Femur (tissue), 1 donor: ENCODE measurements at places on chromosomes 6 and 20.
A peak's percentile ranks its signal among the peaks of the same experiment; 100 is the strongest.

- peak; percentile 89 for DNase-seq
Observed at GRCh38 chr6:79947191-79948186, at the start of gene ELOVL4. Gene ELOVL4, minus strand, starts transcription at chr6:79947553. Its CDS starts 274 bp downstream, at chr6:79947279.

DNA sequence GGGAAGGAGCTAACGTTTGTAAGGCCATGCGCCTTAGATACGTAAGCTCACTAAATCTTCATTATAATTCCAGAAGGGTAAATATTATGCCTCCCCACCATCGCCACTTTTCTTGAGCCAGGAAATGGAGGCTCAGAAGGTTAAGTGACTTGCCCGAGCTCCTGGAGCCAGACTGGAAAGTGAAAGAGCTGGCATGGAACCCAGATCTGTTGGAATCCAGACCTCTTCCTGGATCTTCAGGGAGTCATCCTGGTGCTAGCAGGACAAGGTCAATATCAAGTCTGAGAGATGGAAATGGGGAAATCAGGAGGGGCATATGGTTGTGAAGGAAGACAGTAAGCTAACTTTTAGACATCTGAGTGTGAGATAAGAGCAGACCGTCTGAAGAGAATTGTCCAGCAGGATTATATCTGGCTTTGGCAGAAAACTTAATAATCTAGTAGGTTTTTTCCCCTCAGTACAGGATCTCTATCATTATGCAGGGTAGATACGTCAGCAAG is 6.2 kb downstream of the TMEM200A start:
- no peak for DNase-seq

DNA sequence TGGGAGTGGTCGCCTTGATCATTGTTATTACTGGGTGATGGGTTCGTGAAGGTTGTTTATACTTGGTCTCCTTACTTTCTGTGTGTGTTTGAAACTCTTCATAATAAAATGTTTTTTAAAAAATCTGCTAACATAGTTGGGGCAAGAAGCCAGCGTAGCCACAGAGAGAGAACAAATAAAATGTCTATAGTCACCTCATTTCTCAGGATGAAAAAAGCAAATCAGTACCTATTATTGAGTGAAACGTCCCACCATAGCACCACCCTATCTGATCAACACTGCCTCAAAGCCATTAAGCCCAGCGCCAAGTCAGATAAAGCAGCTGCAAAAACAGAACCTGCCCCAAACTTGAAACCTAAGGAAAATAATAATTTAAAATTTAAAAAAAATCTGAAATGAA is 89.7 kb upstream of the TAB2 start:
- DNase-seq: no peak

DNA sequence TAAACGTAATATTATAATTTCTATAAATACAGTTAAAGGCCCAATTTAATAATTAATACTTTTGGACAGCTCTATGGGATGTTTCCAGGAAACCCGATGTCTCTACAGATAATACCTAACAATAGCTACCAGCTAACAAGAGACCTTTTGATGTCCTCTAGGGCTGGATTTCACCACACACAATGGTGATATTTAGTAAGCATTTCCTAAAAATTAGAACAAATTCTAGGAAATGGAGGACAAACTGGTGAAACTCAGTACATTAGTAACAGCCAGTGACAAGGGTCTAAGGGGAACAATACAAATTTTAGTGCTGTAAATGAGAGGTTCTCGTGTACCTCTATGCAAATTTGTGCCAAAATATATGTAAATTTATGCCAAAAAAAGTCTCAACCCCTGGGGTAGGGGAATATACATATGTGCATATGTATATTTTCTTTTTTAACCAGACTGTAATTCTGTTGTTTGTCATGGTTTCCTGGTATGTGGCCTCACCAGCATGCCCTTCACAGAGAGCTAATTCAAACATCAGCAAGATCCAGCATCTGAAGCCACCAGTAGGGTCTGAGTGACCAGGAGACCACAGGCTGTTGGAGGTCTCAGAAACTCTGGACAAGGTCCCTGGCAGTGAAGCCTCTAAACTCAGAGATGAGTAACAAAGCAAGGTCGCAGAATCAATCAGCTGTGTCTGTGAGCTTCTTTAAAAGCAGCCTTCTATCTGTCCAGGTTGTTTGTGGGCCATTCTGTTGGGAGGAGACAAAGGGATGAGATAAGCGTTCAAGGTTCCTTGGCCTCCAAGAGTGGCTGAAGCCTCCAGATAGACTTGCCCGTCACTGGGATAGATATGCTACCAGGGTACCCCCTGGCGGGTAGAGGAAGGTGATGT is 235.1 kb upstream of the RREB1 start:
- DNase-seq: no peak

DNA sequence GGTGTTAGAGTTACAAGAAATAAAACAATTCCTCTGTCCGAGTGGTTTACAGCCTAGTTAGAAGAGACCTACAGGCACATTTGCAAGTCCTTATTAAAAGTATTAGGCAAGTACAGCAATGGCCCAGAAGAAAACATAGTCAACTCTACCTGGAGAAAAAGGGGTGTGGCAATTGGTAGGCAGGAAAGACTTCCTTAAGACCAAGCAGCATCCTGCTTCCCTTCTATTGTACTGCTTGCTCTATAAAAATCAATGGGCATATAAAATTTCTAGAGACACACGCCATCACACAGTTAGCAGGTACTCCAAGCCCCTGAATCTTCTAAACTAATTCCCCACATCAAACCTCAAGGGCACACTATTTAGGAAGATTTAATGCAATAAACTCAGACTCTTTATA is 185.6 kb downstream of the ATXN1 start:
- DNase-seq: no peak

- no peak for DNase-seq
Observed at GRCh38 chr20:19347943-19348456, 135.6 kb downstream of the SLC24A3 start.

GRCh38 chr6:44117397-44118128 is 9.7 kb downstream of the MRPL14 start:
- DNase-seq: no peak

GRCh38 chr6:57305107-57305506 is 12.3 kb upstream of the PRIM2 start:
- no peak for DNase-seq

- DNase-seq: no peak
Observed at GRCh38 chr20:51752343-51752951, 15.7 kb downstream of the ATP9A start.

GRCh38 chr20:59403261-59403961 is 103.0 kb downstream of the EDN3 start:
- DNase-seq: peak; percentile 87

- DNase-seq: peak; percentile 69
Observed at GRCh38 chr20:33419140-33419974, 18.0 kb upstream of the CDK5RAP1 start.

GRCh38 chr6:84967389-84967788 is 203.0 kb upstream of the TBX18 start:
- no peak for DNase-seq

- peak; percentile 57 for DNase-seq
Observed at GRCh38 chr6:168384045-168385036, 56.6 kb upstream of the SMOC2 start.

- DNase-seq: no peak
Observed at GRCh38 chr6:22325481-22325880, 28.6 kb upstream of the PRL start.

DNA sequence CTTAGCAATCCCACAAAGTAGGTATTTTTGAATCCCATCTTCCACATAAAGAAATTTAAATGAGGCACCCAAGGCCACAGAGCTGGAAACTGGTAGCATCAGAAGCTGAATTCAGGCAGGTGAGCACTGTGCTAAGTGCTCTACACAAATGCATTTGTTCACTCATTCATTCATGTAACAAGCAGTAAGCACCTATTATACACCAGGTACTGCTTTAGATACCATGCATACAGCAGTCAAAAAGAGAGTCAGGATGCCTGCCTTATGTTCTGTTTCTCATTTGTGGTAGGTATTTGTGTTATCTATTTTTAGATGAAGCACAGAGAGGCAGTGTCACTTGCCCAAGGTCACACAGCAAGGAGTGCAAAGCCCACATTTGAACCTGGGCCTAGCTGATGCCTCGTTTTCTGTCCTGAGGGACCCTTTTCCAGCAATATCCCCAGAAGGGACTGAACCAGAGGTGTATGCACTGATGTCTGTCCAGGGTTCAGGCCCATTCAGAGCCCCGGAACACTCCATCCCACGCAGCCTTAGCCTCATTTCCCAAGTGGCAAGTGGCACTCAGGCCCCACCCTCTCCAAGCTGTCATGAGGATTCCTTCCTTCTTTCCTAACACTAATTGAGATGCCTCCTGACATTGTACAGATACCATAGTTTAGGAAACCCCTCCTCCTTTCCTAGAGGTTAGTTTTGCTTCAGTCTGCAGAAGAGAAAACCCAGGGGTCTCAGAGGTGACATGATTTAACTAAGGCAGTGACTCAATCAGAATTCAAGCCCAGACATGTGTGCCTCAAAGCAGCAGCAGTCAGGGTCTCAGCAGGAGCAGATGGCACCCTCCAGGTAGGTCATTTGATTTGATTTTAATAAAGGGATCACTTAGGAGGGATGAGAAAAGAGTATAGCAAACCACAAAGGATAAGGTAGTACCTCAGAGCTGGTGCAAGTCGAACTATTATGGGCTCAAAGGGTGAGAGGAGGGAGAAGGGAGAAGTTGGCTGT is 61.2 kb upstream of the SIRPA start:
- no peak for DNase-seq

DNA sequence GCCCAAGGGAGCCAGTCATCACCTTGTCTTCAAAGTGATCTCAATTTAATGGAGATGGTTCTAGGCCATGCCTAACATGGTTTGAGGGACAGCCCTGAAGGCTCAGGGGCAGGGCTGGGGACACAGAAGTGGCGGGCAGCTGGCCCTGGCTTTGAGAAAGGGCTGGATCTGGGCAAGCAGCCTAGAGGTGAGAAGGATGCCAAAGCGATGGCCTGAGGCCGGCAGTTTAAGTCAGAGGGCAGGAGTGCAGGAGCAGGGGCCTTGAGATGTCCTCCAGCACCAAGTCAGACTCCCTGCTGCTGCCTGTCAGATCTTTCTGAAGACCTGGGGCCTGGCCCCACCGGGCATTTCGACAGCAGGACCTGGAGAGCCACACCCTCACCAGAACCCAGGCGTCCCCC is 28.4 kb upstream of the APMAP start:
- DNase-seq: peak; percentile 4

DNA sequence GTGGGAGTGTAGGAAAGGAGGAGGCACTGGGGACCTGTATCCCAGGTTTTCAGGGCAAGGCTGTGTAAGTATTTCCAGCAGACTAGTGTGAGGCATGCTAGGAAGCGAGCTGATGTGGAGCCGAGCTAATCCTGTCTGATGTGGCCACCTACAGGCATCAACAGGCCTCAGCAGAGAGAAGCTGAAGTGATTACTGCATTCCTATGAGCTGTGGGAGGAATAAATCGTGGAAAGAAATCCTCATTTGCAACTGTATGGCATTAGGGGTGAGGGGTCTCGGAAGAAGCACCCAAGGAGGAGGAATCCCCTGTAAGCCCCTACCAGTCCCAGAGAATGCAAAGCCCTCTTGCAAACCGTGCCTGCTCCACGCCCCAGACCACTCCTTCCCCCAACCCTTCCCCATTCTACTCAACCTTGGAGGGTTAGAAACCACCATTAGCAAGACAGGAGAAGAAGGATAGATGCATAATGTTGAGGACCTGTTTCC is 41.6 kb downstream of the C6orf15 start:
- DNase-seq: peak; percentile 61

DNA sequence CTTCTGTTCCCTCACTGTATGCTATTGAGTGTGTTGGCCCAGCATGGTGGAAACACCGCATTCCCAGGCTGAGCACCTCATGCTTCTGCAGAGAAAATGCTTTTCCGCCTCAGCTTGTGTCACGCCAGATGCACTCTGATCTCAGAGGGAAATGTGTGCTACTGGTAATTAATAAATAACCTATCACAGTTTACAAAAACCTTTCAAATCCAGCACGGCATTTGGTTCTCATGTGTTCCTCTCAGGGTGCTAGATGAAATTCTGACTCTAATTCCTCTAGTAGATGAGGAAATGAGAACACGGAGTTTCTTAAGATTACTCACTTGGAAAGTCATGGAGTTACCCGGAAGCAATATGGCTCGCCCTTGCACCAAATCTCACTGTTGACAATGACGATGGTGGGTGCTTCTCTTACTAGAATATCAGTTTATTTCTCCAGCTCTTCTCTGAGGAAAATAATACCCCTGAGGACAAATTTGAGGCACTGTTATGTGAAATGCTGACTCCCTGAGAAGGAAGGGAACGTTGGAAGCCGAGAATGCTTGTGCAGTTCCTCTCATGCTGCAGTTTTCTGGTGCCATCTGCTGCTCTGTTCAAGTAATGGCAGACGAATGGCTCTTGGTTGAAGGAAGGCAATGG is 116.6 kb downstream of the RNF144B start:
- DNase-seq: peak; percentile 70

GRCh38 chr20:37235065-37235464 is 26.5 kb downstream of the GHRH start:
- DNase-seq: no peak

DNA sequence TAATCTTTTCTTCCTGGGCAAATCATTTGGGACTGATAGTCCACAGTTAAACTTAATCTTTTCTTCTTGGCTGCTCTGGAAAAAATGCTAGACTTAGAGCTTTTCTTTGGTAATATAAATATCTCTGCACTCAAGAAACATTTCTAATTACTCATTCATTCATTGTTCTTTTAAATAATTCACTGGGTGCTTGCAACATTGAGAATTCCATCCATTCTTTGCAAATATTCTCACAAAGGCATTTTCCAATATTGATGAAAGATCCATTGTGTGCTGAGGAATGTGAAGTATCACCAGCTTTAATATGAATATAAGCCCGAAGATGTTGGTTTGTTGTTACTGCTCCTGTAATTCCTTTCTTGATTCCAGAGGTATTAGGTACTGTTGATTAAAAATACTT is 38.4 kb downstream of the AKAP7 start:
- DNase-seq: no peak

GRCh38 chr6:11381801-11382513 is 149.5 kb upstream of the NEDD9 start:
- DNase-seq: peak; percentile 60

DNA sequence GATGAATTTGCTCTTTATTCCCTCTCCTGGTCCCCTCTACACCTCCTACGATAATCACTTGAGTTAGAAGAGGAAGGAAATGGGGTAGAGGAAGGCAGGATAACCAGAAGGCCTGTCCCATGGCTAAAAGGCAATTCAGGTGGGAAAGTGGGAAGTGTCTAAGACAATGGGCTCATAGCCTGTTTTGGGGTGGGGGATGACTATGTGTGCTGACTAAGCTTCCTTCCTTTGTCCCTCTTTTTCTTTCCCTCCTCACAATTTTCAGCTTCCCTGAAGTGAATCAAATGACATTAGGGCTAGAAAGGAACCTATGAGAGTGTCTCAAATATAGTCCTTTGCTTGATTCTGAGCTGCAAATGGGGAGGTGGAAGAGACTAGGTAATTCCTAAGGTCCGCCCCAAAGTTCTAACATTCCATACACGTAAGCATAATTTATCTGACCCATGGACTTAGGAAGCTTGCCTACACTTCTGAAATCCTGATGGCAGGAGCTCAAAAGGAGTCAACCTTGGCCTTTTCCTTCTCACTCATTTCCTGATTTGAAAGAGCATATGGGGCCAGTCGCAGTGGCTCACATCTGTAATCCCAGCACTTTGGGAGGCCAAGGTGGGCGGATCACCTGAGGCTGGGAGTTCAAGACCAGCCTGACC is 24.3 kb downstream of the EDEM2 start:
- DNase-seq: no peak

- DNase-seq: no peak
Observed at GRCh38 chr6:157552081-157552747, 171.2 kb downstream of the ZDHHC14 start.

GRCh38 chr20:37598100-37598543 is 70.4 kb upstream of the BLCAP start:
- no peak for DNase-seq

- DNase-seq: no peak
Observed at GRCh38 chr6:76634695-76635094, 562.2 kb upstream of the IMPG1 start.

GRCh38 chr6:42429042-42429585 is 22.6 kb downstream of the TRERF1 start:
- no peak for DNase-seq
